ENCODE measurements at places on chromosomes 4 and X.

- no peak for DNase-seq
Measured at GRCh38 chr4:25888781-25889180, 25.2 kb upstream of the SMIM20 start.

DNA sequence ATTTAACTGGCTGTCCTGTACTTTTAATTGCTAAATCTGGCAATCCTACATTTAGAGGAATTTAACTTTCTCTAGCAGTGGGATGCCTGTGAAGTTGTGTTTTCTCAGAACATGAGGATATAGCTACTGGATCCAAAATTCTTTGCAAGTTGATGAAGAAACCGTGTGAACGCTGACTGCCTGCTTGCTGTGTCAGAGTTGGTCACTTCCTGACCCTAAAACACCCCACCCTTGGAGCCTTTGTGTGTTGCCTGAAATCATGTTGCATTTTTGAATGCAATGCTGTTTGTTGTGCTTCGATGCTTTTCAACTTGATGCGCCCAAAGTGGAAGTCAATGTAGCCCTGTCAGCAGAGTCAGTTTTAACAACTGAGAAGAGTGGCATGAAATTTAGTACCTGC lies 211.2 kb downstream of the ANK2 start:
- DNase-seq, result no peak

DNA sequence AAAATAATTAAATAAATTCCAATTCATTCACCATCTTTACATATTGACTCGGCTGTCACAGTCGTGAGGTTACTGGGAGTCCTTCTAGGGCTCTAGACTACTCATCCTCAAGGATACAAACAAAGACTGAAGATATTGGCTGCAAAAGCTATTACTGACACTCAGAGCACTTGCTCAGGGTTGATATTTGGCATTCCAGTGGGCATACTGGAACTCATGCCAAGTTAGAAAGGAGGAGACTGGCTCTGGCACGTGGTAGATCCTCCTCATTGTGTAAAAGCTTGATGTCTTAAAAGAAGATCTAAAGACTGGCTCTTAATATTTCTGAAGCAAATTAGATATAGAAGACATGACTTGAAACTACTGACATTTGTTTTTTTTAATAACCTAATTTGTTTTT lies 172.7 kb downstream of the GPM6A start:
- no peak for DNase-seq

GRCh38 chr4:48190839-48191238 lies 56.8 kb upstream of the TXK start:
- no peak for DNase-seq

DNA sequence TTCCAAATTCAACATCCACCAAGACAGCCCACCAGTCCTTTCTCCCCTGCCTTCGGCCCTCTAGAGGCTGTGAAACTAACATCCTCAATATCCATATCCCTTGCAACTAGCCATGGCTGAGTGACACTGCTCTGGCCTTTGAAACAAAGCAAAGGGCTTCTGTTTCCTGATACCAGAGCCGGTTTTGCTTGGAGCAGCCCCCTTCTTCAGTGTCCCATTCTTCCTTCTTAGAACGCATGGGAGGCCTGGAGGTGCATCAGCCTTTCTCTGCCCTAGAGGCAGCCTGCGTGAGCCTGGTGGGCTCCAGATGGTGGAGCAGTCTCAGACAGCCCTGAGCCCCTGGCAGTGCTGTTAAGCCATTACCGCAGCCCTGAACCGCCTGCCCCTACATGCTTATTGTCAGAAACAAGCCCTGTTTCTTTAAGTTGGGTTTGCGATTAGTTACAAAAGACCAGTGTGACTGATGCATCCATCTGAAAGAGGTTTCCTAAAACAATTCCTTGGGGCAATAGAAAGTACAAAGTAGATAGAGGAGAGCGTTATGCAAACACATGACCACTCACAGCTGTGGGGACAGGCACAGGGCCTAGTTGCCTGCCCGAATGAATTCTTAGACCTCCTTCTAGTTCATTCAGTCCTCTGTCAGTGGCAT lies 74.1 kb downstream of the EVC start:
- no peak for DNase-seq

DNA sequence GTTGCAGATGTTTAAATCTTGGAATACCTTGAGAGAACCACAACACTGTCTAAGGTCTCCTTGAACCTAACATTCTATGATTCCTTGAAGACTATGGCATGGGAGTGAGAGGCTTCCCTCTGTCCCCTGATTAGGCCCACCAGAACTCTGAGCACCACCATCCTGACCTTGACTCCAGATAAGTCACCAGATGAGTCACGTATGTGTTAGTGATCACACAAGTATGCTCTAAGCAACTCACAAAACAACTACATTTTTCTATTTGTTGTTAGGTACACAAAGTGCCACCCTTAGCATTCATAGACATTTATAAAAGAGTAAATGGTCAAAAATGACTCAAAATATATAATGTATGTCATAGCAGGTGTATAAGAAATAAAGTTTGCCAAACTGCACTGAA lies 252.9 kb upstream of the CXXC4 start:
- no peak for DNase-seq

- DNase-seq, result no peak
Measured at GRCh38 chrX:101550751-101551379, 518 bp downstream of the ARMCX1 start.

GRCh38 chrX:43817444-43817843 lies 64.8 kb downstream of the MAOB start:
- DNase-seq, result no peak

DNA sequence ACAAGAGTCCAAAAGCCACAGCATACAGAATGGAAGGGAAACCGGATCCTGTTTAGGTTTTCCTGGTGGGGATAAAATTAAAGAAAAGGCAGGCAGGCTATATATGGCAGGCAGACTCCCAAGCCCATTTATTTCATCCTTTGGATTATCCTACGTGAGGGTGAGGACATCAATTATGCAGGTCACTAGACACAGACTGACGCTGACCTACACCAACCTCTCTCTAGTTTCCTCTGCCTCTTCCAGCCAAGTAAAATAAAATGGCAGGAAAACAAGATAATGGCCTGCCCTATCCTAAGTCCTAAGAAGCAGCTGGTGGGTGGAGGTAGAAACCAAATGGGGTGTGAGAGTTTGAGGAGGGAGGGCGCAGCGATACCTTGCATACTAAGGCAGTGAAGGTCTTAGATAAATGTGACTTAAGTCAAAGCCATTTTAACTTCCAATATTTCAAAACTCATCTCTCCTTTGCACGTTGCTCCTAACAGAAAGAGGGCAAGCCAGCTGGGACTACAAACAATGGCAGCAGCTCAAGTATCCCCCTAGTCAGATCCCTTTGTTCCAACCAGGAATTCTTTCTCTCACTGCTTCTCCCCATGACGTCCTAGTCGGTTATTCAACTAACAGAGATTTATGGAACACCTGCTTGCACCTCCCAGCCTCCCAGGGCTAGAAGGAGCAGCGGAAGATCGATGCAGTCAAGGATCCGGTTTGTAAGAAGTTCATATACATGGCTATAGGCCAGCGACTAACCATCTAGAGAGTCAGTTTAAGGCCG lies 72.8 kb downstream of the IRF2 start:
- no peak for DNase-seq

GRCh38 chr4:169098054-169098497 lies 88.0 kb upstream of the CBR4 start:
- DNase-seq, result no peak

- DNase-seq, result no peak
Measured at GRCh38 chrX:70201732-70202131, 24.4 kb downstream of the DGAT2L6 start.

DNA sequence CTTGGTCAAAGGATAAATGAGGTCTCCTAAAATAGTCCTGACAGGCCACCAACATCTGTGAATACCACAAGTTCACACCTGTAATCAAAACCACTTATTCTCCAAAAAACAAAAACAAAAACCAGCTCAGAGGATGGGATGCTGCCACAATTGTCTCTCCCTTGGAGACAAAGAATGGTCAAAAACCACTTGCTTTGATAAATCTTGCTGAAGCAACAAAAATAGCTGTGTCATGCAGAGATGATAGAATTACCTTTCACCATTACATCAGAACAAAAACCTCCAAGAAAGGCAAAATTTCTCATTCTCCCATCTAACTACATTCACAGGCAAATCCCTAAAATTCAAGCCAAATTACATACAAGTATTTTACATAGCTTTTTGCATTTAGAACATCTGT lies 180.4 kb downstream of the MAML3 start:
- DNase-seq, result no peak

- no peak for DNase-seq
Measured at GRCh38 chr4:30948653-30949052, 228.5 kb downstream of the PCDH7 start.

DNA sequence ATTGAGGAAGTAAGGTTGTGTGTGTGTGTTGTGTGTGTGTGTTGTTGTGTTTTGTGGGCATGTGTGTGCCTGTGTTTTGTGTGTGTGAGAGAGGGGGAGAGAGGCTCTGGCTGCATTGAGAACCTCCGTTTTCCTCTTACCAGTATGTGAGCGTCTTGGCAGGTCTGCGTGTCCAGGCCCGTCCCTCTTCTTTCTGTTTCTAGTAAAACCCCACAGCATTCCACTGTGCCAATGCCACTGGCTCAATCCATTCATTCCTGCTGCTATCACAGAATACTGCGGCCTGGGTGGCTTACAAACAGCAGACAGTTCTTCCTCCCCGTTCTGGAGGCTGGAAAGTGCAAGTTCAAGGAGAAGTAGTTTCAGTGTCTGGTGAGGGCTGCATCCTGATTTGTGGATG lies 15.5 kb upstream of the HTRA3 start:
- no peak for DNase-seq

DNA sequence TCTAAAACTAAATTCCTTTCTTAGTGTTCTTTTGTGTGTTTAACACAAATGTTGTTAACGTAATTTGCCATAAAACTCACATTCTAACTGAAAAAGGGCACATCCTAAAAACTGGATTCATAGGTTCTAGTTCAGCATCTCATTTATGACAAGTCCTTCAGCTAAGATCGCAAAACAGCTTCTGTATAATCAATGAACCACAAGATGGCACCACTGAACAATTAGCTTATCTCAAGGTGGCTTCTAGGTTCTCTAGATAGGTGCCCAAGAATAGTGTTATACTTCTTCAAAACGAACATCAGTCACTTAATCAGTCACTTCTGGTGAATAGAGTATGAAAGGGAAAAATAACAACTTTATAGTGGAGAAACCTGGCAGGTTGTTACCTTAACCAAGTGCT lies 54.3 kb downstream of the NRK start:
- DNase-seq, result no peak

DNA sequence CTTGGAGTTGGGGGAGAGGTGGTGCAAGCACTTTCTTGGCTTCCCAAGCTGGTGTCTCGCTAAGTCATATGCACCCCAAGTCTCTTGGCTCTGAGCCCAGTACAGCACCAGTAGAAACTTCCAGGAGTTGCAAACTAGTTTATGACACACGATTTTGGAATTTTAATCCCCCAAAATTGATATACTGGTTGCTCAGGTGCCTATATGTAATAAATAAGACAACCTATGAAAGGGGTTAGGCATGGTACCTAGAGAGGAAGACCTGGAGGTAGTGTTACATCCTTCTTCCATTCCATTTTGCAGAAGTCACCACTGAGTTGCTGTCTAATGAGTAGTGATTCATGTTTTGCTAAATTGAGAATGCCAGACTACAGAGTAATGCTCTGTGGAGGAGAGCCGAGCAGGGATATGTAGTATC lies 4.3 kb upstream of the SLC4A4 start:
- no peak for DNase-seq

- no peak for DNase-seq
Measured at GRCh38 chr4:38146383-38146782, 186.2 kb downstream of the PTTG2 start.

- DNase-seq, result no peak
Measured at GRCh38 chr4:59120287-59120814, 2010.2 kb upstream of the IGFBP7 start.

- DNase-seq, result no peak
Measured at GRCh38 chr4:148704291-148704690, 262.1 kb upstream of the NR3C2 start.

DNA sequence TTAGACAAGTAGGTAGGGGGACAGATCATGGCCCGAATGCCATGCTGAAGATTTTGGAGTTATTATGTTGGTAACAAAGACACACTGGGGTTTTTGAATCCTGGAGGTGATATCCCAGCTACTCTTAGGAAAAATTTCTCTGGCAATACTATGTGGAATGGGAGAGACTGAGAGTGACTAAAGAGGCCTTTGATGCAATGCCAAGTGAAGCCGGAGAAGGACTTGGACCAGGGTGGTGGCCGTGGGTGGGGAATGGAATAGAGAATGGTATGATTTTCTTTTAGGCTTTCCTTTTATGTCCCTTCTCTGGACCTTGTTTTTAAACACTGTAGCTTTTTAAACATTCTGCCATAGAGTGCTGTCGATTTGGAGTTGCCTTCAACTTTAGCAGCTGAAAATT lies 141.6 kb downstream of the DCLK2 start:
- no peak for DNase-seq

DNA sequence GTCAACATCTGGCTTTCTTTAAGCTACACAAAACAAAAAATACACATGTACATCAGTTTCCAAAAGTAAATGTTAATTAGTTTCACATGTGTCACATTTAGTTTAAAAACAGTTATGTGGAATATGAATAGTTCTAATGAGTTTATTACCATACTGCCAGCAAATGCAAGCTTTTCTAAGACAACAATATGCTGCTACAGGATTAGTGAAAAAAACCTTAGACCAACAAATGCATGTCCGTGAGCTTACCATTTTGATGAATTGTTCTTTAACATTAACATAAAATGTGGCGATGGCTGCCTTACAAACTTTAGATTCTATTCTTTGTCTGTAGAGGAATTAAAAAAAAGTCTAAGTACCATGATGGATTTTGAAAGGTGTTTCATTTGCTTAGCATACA lies 31.8 kb downstream of the CENPU start:
- no peak for DNase-seq

DNA sequence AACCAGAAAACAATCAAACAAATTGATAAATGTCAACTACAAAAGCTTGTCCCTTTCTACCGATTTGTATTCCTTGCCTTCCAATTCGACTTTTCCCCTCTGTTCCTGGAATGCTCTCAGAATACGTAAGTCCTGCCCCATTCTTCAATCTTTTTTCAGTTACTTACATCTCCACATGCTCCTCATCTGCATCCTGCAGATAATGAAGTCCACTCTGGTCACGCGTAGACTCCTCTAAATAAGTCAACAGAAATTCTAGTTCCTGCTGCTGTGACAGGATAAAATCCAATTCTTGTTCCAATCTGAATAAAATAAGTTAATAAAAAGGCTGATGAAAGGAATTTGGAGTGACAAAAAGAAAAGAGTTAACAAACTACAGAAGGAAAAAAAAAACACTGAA lies 34.4 kb upstream of the RBM41 start:
- no peak for DNase-seq

DNA sequence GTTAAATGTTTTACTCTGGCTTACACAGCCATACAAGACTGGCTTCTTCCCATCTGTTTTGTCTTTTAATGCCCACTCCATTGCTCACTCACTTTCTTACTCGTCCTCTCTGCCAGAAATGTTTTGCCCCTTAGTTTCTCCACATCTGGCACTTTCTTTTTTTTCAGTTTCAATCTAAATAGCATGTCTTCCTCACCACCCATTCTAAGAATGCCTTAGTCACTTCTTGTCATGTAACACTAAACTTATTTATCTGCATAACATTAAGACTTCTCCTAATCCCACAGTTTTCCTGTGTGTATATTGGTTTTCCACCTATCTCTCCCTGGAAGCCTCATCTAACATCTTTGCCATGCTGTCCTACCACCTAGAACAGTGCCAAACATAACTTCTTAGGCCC lies 119.3 kb downstream of the ADAMTS3 start:
- DNase-seq, result no peak
